GDM1 (cell line): ENCODE measurements at places on chromosomes 12 and 14.

DNA sequence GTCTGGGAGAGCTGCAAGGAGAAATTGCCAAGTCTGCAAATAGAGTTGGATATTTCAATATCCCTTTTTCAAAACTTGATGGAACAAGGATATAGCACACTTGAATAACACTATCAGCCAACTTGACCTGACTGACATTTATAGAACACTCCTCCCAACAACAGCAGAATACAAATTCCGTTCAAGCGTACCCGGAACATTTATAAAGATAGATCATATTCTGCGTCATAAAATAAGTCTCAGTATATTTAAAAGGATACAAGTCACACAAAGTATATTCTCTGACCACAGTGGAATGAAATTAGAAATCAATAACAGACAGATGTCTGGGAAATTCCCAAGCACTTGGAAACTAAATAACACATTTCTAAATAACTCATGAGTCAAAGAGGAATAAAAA is 29.0 kb upstream of the MEG3 start:
- no peak for DNase-seq

DNA sequence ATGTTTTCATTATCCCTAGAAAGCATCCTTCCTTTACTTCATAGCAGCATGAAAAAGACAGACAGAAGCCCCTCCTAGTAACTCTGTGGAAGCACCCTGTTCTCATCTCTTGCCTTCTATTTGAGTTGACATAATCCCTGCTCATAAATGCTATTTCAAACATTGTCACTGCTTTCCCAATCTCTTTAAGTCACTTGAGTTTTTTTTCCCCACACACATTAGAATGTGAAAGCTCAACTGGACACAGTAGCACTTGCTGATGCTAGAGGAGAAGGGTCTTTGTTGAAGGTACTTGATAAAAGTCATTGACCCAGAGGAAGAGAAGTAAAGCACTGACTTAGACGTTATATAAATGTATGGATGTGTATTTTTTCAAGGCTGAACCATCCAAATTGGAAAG is 3.0 kb downstream of the E2F7 start:
- no peak for DNase-seq

- DNase-seq: no peak
These were observed 2.2 kb upstream of the YAF2 start for GRCh38 chr12:42240131-42240750.

DNA sequence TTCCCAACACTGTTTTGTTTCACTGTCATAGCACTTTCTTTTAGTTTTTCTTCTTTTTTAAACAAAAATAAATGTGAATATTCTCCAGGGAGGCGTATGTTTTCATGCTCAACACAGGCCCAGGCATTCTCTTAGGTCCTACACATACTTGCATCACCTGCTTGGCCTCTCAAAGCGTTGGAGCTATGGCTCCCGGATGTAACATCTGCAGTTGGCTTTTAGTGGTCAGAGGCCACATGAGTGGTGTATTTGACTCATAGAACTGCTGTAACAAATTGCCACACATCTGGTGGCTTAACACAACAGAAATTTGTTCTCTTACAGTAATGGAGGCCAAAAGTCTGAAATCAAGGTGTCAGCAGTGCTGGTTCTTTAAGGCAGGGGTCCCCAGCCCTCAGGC is 44.6 kb upstream of the VRK1 start:
- no peak for DNase-seq
